ENCODE measurements at places on chromosomes 4 and X.

DNA sequence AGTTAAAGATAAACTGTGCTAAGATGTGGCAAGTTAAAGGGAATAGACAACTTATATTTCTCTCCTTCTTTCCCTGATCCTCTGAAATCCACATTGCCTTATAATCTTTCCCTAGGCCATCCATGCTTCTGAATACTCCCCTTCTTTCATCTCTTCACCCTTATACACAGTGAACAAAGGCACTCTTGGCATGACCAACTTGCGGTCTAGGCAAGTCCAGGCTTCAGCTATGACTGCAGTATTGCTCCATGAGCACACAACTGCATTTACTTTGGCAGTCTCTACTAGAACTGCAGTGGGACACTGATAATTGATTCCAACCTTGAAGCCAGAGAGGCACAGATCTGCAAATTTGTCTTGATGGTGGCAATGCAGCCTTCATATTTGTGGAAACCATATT lies 24.2 kb upstream of the UBA6 start:
- DNase-seq: no peak

DNA sequence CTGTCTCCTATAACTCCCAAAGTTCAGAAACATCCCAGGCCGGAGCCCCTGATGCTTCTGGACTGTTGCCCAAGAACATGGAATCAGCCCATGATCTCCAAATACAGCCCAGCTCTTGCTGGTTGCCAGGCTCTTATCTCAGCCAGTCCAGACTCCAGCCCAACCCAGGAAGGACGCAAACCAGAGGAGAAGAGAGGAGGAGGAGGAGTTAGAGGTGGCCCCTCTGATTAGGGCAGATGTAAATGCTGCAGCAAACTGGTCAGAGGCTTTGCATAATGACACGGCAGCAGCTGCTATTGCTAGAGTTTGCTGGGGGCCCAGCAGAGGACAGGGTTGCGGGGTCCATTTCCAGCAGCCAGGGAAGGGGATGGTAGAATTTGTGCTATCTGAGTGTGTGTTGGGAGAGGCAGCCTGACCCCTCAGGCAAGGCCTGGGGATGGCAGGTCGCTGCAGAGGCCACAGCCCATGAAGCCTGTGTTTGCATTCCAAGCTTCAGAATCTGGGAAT lies 4.2 kb upstream of the OTUD5 start:
- no peak for DNase-seq

- DNase-seq: no peak
Measured at GRCh38 chr4:66048861-66049260, 378.6 kb upstream of the EPHA5 start.

GRCh38 chr4:69025191-69025998 lies 70.9 kb upstream of the UGT2B7 start:
- no peak for DNase-seq

DNA sequence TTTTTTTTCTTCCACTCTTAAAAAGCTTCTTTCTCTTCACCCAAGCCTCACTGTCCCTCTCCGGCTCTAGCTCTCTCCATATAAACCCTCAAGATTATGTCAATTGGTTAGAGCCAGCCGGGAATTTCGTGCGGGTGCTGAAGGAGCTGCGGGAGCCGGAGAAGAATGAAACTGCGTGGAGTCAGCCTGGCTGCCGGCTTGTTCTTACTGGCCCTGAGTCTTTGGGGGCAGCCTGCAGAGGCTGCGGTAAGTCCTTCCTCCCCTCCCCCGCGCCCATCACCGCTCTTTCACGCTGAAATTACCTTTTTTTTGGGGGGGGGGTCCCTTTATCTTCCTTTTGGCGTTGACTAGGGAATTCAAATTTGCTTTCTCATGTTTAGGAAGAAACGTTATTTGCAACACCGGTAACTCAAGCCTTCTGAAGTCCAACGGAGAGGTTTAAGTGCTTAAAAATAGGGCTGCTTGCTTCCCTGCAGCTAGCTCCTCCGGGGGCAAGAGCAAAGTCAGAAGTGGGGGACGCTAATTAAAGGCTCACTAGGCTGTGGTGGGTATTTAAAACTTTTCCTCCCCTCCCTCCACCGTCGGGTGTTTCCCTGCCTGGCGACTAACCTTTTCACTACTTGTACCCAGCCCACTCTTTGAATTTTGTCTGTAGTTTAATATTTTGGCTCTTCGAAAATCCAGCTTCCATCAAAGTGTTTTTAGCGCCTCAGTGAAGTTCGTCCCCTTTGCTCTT lies 491 bp downstream of the COL4A5 start:
- no peak for DNase-seq

- no peak for DNase-seq
Measured at GRCh38 chrX:106912864-106913263, 7.3 kb upstream of the CLDN2 start.

GRCh38 chrX:23312136-23312535 lies 22.5 kb upstream of the PTCHD1 start:
- DNase-seq: no peak

DNA sequence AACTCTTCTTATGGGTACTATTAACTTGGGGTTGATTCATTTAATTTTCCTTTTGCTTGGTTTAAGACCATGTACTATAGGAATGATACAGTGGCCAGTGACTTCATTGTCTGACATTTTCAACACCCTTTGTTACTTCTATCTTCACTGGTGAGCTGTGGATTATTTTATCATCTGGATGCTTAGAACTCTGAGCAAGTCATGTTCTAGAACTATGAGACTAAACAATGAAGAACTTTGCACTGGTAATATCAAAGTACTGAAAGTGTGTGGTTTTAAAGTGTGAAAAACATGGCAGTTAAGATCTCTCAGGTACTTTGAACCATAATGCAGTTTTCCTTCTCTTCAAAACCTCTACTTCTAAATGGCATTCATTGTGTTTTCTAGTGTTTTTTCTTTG lies 47.8 kb downstream of the MAP7D3 start:
- DNase-seq: no peak

- DNase-seq: no peak
Measured at GRCh38 chr4:39541987-39542610, 14.9 kb upstream of the UGDH start.

GRCh38 chr4:7651461-7651921 lies 216.8 kb upstream of the PSAPL1 start:
- DNase-seq: no peak

GRCh38 chrX:40845331-40845911 lies 110.1 kb upstream of the MED14 start:
- DNase-seq: no peak

- DNase-seq: no peak
Measured at GRCh38 chrX:24253469-24253868, 60.4 kb downstream of the SUPT20HL2 start.

DNA sequence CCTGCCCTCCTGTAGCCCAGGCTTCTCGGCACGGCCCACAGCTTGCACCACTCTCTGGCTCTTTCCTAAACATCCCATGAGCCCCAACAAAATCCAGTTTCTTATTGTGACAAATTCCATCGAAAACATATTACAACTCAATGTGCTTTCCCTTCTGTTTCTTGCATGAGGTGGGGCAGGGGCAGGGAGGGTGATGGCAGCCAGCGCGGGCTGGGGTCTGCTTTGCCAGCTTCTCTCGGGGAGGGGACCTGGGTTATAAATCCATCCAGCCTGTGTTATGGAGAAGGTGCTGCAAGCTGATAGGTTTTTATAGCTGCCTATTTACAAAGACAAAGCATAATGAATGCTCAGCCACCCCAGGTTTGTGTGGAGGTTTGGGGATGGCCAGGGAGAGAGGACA lies 21.1 kb downstream of the PPP2R2C start:
- DNase-seq: no peak

DNA sequence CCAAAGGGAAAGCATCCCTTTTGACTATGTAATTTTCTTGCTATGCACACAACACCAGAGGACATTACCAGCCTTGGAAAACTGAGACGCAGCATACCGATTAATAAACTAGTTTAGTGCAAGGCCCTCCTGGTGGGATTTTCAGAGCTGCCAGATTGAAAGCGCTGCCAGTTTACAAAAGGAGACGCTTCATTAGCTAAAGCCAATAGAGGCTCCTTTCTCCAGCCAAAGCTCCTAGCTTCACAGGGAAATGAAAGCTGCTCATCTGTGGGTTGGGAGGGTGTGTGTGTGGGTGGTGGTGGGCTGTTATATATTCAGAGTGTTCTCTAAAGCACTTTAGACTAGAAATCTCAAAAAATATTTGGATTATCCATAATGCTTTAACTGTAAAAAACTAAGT lies 32.4 kb downstream of the SPANXN4 start:
- DNase-seq: no peak

- no peak for DNase-seq
Measured at GRCh38 chr4:88135356-88135663, 23.1 kb downstream of the ABCG2 start.

GRCh38 chr4:15234856-15235126 lies 193.0 kb upstream of the C1QTNF7 start:
- no peak for DNase-seq

DNA sequence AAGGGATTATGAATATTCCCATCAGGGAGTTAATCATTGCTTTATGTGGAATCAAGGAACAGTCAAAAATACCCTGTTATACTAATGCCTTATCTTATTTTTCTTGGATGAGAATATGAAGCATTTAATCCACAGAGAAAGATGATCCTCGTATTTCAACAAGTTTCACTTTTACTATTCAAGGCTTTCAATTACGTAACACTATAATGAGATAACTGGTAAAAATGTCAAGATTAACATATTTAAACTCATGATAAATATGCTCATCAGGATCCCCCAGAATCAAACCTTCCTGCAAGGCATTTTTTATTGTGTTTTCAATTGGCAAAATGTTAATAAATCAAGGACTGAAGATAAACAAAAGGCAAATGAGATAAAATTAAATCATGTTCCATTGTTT lies 5.1 kb downstream of the ZXDA start:
- no peak for DNase-seq

- DNase-seq: peak; percentile 46
Measured at GRCh38 chr4:173264684-173265185, 69.4 kb downstream of the HMGB2 start.

- no peak for DNase-seq
Measured at GRCh38 chrX:2595258-2595657, 94.5 kb upstream of the DHRSX start.

GRCh38 chr4:62804075-62804474 lies 1603.9 kb downstream of the ADGRL3 start:
- no peak for DNase-seq

DNA sequence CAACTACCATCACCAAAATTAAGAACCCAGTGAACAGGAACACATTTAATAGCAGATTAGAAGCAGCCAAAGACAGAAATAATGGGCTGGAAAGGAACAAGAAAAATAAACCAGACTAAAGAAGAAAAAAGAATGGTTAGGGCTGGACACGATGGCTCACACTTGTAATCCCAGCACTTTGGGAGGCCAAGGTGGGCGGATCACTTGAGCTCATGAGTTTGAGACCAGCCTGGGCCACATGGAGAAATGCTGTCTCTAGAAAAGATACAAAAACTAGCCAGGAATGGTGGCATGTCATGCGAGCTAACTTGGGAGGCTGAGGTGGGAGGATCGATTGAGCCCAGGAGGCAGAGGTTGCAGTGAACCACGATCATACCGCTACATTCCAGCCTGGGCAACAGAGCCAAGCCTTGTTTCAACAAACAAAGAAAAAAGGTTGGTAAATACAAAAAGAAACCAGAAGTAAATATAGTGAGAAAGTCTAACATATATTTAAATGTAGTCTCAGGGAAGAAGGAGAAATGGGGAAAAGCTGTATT lies 102.0 kb downstream of the AFAP1 start:
- DNase-seq: no peak

GRCh38 chr4:26717332-26717731 lies 133.4 kb downstream of the TBC1D19 start:
- no peak for DNase-seq

DNA sequence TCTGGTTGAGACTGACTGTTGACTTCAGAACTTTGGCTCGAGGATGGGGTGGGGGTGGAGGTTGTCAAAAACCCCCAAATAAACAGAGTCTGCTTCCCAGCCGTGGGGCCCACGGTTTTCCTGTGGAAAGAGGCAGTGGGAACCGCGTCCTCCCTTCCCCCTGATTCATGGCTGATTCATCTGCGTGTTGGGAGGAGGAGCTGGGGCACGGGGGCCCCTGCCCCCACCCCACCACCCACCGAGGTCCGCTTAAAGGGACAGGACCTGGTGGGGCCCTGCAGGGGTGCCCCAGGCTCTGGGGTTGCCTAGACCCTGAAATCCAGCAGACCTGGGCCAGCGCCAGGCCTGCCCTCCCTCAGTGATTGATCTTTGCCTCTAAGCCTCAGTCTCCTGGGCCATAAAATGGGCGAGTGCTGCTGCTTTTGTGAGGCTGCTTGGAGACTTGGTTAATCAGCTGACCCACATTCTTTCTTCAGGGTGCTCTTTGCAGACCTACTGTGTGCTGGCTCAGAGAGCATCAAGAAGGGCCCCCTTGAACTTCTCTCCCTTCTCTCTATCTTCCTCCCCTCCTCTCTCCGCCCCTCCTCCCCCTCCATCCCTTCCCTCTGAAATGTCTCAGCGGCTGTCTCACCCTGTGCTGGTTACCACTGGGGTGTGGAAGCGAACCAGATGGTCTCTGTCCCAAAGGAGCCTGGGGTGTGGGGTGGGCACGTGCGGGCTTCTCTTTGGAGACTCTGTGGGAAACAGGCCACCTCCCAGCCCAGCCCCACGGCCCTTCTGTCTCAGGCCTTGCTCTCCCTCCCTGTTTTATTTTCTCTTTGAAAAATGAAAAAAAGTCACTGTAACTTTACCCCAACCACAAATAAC lies 9.1 kb downstream of the HTRA3 start:
- no peak for DNase-seq

- no peak for DNase-seq
Measured at GRCh38 chrX:12929701-12930100, 23.3 kb downstream of the TLR8 start.

GRCh38 chr4:112270640-112271421 lies 14.9 kb downstream of the TIFA start:
- DNase-seq: no peak

DNA sequence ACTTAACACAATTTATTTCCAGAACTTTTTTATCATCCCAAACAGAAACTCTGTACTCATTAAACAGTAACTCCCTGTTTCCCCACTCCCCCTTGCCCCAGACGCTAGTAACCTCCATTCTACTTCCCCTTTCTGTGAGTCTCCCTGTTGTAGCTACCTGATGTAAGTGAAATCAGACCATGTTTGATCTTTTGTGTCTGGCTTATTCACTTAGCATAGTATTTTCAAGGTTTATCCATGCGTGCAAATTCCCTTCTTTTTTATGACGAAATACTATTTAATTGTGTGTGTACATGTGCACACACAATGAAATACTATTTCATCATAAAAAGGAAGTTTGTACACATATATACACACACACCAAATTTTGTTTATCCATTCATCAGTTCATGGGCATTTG lies 5.2 kb downstream of the PKD2 start:
- DNase-seq: no peak

Data from central memory CD4-positive, alpha-beta T cell (primary cell).